ENCODE measurements at places on chromosomes 3 and 15. TPM values are rescaled to one million over a fixed set of nuclear protein-coding genes. Genes with fewer than 3 reads are reported as not detected.

DNA sequence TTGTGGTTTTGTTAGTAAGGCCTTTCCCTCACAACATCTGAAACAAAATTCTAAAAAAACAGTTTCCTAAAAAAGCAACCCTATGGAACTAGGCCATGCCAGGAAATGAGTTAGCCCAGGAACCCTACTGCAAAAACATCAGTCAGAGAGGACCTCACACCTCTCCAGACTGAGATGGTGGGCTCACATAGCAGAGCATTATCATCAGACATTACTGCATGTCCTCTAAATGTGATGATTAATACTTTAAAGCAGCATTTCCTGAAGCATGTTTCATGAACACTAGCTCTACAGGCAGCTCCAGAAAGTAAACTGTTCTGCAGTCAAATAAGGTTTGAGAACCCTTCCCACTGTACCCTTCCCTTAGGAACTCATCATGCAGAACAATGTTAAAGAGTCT, 232.3 kb upstream of the MRPL3 start:
- H3K27ac ChIP-seq, result no peak overlapping the region
- no peaks in the 10 kb centered on the region for H3K27me3 ChIP-seq
- no peaks in the 10 kb centered on the region for H3K4me1 ChIP-seq
- DNase-seq, result no peak
- no peaks in the 10 kb centered on the region for H3K36me3 ChIP-seq

PLD1 gene
- 1.7 TPM for total RNA-seq

TLR9 gene
- 1.6 TPM for total RNA-seq

DNA sequence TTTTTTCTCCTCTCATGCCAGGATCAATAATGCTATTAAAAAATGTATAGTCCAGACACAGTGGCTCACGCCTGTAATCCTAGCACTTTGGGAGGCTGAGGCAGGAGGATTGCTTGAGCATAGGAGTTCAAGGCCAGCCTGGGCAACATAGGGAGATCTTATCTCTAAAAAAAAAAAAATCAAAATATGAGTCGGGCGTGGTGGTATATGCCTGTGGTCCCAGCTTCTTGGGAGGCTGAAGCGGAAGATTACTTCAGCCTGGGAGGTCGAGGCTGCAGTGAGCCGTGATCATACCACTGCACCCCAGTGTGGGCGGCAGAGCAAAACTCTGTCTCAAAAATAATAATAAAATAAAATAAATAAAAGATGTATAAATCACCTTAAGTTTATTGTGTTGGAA, 75.4 kb downstream of the WWTR1 start:
- H3K36me3 ChIP-seq, result no peaks in the 10 kb centered on the region
- no peak overlapping the region for H3K4me3 ChIP-seq
- H3K27ac ChIP-seq, result no peak overlapping the region
- no peak for DNase-seq
- peaks cover 30% of the 10 kb centered on the region for H3K27me3 ChIP-seq

DNA sequence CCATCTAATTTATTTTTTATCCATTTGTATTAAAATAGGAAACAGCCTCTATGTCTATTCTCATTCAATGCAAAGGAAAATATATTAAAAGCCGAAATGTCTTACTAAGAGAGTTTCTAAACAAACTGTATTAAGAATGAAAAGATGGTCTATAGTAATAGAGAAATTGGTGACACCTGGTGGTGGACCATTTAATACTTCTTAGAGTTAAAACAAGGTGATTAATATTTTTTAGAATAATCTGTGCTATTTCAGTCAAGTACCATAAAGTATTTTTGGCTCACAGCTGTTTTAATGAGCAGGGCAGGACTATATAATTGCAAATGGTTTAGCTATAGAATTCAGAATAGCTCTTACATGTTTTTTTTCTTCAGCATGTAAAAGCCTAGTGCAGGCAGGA, 55.7 kb downstream of the SYNPR start:
- H3K27me3 ChIP-seq, result peaks cover 2% of the 10 kb centered on the region
- no peak for DNase-seq
- H3K36me3 ChIP-seq, result no peaks in the 10 kb centered on the region
- H3K4me3 ChIP-seq, result no peak overlapping the region

SYNPR gene
- total RNA-seq, result not detected

GRCh38 chr3:34863485-34863884, 775.8 kb upstream of the ARPP21 start:
- H3K4me1 ChIP-seq, result no peaks in the 10 kb centered on the region
- H3K27ac ChIP-seq, result no peak overlapping the region
- H3K4me3 ChIP-seq, result no peak overlapping the region
- H3K27me3 ChIP-seq, result no peaks in the 10 kb centered on the region

GRCh38 chr15:80070840-80071239, 11.4 kb downstream of the ZFAND6 start:
- no peak for DNase-seq
- H3K4me3 ChIP-seq, result no peak overlapping the region
- no peak overlapping the region for H3K27ac ChIP-seq
- H3K36me3 ChIP-seq, result peaks cover 10% of the 10 kb centered on the region
- peaks cover 24% of the 10 kb centered on the region for H3K4me1 ChIP-seq
- H3K27me3 ChIP-seq, result no peaks in the 10 kb centered on the region

- no peak for DNase-seq
- H3K27ac ChIP-seq, result no peak overlapping the region
- no peaks in the 10 kb centered on the region for H3K36me3 ChIP-seq
- no peaks in the 10 kb centered on the region for H3K4me1 ChIP-seq
- H3K27me3 ChIP-seq, result no peaks in the 10 kb centered on the region
Measured at GRCh38 chr3:5579946-5580345, 392.4 kb downstream of the EDEM1 start.

SEMA3G gene
- total RNA-seq, result 0.06 TPM

HES1 gene
- total RNA-seq, result not detected

DNA sequence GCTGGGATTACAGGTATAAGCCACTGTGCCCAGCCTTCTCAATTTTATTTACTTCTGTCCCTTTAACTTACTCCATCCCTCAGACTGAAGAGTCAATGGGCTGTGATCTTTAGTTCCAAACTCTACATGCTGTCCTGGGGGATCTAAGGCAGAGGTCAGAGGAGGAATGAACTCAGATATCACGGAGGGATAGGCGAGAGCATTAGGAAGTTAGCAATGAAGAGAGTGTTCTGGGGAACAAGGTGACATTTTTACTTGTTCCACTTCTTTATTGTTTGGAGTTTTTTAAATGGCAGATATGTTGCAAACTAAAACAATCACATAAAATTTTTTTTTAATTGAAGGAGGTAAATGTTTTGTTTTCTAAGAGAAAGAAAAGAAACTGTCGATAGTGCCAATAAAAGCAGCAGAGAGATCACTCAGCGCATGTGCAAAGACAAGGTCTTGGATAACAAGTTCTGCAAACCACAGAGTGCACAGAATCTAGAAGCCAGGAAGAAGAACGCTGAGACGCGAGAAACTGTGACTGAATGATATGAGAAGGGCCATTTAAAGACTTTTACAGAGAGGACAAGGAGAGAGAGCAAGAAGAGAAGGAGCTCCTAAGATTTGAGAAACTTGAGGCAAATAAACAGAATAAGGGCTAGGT, 10.8 kb upstream of the CA12 start:
- peaks cover 8% of the 10 kb centered on the region for H3K4me1 ChIP-seq
- no peaks in the 10 kb centered on the region for H3K36me3 ChIP-seq
- no peak for DNase-seq
- H3K4me3 ChIP-seq, result peak overlapping the region; percentile 11
- no peak overlapping the region for H3K27ac ChIP-seq

DNA sequence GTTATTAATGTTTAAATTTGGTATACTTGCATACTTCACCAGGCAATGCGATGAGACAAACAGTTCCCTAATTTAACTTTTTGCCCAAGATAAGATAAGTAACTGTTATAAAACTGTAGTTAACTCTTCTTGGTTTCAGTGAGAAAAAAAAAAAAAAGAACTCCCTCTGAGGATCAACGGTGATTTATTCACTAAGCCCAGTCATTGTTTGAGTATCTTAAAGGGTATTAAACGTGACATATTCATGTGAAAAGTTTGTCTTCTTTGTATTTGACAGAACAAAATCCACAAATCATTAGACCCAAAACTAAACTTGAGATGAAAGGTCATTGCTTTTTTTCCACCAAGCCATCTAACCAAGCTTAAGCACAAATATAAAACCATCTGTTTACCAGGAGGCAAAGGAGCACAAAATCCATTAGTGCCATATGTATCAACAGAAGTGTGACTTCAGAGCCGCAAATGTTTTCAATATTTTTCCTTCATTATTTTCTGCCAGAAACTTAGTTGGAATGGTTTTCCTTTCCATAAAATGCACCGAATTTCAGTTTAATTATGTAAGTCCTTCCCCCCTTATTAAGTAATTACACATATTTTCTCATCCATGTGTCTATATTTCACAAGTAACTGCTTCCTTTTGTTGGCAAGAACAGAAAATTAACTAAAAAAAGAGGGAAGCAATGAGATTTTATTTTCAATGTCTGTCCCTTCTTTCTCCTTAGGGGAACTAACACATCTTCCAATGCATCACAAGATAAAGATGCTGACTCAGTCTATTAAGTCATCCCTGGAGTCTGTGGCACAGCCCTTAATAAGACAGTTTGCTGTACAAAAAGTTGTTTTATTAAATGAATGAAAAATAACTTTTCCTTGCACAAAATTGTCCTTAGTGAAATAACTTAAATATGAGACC, 92.2 kb upstream of the RAP2B start:
- H3K27me3 ChIP-seq, result peaks cover 1% of the 10 kb centered on the region
- no peaks in the 10 kb centered on the region for H3K4me1 ChIP-seq
- no peak overlapping the region for H3K27ac ChIP-seq
- no peak overlapping the region for H3K4me3 ChIP-seq

GRCh38 chr3:133855002-133855370, 40.7 kb downstream of the RAB6B start:
- no peak for DNase-seq
- H3K4me1 ChIP-seq, result peaks cover 10% of the 10 kb centered on the region
- H3K4me3 ChIP-seq, result no peak overlapping the region
- no peak overlapping the region for H3K27ac ChIP-seq
- no peaks in the 10 kb centered on the region for H3K36me3 ChIP-seq
- H3K27me3 ChIP-seq, result peaks cover 2% of the 10 kb centered on the region

- H3K4me3 ChIP-seq, result peak overlapping the region; percentile 63
- no peaks in the 10 kb centered on the region for H3K4me1 ChIP-seq
- H3K36me3 ChIP-seq, result no peaks in the 10 kb centered on the region
- peak; percentile 67 for DNase-seq
- no peak overlapping the region for H3K27ac ChIP-seq
Measured at GRCh38 chr3:47578119-47578632, 489 bp downstream of the CSPG5 start.

DNA sequence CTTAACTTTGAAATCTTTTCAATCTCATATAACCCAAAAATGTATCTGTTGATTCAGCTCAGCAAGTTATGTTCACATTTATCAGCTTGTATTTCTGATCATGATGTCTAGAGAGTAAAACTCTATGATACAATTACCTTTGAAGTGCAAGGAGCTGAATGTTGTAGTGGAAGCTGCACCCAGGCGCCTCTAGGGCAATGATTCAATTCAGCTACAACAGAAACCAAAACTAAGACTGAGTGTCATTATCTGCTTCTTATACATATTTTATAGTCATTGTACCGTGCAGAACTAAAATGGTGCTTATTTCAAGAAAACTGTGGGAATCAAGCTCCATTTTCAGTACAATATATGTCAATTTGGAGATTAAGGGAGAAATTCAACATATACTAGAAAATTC, 1237.5 kb downstream of the ZPLD1 start:
- no peak overlapping the region for H3K27ac ChIP-seq
- H3K27me3 ChIP-seq, result no peaks in the 10 kb centered on the region
- H3K36me3 ChIP-seq, result no peaks in the 10 kb centered on the region
- DNase-seq, result no peak

DNA sequence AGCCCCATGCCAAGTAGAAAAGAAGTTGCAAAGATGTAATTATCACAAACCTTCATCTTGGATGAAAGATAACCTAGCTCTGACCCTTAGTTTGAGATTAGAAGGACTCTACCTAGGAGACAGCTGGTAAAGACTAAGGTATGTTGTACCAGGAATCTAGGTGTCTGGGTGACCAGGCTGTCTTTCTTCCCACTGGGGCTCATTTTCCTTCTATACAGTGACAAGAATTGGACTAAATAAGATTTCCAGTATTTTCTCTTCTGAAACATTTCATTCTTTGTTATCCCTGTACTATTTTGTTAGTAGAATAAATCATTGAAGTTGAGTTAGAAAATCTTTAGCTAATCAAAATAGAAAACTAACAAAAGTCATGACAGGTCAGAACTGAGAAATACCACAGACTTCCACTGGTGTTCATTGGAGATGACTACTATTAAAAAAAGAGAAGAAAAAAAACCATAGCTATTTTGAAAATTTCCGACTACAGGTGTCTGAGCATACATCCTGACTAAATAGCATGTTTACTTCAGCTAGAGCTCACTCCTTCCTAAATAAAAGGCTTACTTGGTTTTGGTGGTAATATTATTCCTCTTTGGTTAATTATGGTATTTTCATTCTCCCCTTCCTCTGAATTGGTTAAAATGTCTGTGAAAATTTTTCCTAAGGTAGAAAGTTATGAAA, 10.1 kb downstream of the TGFBR2 start:
- no peaks in the 10 kb centered on the region for H3K27me3 ChIP-seq
- H3K4me1 ChIP-seq, result peaks cover 91% of the 10 kb centered on the region
- peak overlapping the region; percentile 87 for H3K27ac ChIP-seq
- DNase-seq, result no peak

- H3K36me3 ChIP-seq, result no peaks in the 10 kb centered on the region
- H3K27me3 ChIP-seq, result peaks cover 12% of the 10 kb centered on the region
- no peak overlapping the region for H3K4me3 ChIP-seq
Measured at GRCh38 chr3:186605078-186605477, 7.8 kb upstream of the AHSG start.

COL6A5 gene
- total RNA-seq, result not detected

GRCh38 chr3:38214560-38214959, 49.2 kb downstream of the OXSR1 start:
- H3K4me1 ChIP-seq, result peaks cover 32% of the 10 kb centered on the region
- H3K27me3 ChIP-seq, result no peaks in the 10 kb centered on the region
- H3K36me3 ChIP-seq, result peaks cover 46% of the 10 kb centered on the region
- H3K27ac ChIP-seq, result no peak overlapping the region

MCF2L2 gene
- total RNA-seq, result 8.2 TPM

GRCh38 chr3:114447950-114448479, 154.2 kb downstream of the TIGIT start:
- no peak for DNase-seq
- no peak overlapping the region for H3K4me3 ChIP-seq
- no peaks in the 10 kb centered on the region for H3K36me3 ChIP-seq
- H3K27me3 ChIP-seq, result no peaks in the 10 kb centered on the region
- no peak overlapping the region for H3K27ac ChIP-seq
- no peaks in the 10 kb centered on the region for H3K4me1 ChIP-seq

SUSD5 gene
- not detected for total RNA-seq
